ENCODE measurements at places on chromosomes 1 and 21.

DNA sequence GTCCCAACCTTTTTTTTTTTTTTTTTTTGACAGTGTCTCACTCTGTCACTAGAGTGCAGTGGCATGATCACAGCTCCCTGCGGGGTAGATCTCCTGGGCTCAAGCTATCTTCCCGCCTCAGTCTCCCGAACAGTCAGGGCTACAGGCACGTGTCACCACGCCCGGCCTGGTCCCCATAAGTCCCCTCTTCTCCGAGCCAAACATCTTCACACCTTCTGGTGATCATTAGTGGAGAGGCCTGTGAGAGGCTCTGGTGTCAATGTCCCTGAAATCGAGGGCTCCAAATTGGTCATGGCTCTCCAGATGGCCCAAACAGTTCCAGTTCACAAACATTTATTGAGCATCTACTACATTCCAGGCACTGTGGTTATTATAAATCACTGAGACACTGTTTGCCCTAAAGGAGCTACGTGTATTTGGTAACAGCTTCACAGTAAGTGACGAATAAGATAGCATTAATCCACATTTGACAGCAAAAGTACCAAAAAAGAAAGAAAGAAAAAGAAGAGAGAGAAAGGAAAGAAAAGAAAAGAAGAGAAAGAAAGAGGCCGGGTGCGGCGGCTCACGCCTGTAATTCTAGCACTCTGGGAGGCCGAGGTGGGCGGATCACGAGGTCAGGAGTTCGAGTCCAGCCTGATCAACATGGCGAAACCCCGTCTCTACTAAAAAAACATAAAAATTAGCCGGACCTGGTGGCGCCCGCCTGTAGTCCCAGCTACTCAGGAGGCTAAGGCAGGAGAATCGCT is 867 bp upstream of the TIMM17A start:
- no peak for DNase-seq

- no peak for DNase-seq
These were observed 328.2 kb downstream of the KCTD3 start for GRCh38 chr1:215895276-215895675.

DNA sequence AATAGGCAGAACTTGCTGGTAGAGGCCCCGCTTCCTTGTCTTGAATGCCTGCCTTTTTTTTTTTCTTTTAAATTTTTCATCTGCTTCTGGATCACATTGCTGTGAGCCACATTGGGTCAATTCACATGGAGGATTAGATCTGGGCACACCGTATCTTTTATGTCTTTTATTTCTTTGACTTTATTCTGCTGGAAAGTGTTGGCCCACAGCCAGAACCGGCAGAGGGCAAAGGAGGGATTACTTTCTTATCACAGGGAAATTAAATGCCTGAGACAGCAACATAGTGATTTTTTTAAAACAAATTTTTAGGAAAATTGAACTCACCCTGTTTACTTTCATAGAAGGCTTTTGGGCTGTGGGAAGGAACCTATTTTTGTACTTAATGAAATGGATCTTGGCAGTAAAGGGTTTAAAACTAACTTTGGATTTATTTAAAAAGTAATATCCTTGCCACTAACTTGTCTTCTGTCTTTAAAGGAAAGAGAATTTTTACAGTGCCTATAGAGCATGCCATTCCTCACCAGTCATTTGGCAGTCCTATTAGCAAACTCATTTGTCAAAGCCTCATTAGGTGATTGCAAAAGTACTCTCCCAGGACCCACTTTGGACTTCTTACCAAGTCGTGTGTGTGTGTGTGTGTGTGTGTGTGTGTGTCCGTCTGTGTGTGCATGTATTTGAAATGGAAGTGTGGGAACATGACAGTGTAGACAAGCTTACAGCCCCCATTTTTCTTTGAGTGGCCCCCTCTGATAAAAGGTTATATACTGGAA is 68.4 kb downstream of the ST6GALNAC3 start:
- DNase-seq, result no peak

DNA sequence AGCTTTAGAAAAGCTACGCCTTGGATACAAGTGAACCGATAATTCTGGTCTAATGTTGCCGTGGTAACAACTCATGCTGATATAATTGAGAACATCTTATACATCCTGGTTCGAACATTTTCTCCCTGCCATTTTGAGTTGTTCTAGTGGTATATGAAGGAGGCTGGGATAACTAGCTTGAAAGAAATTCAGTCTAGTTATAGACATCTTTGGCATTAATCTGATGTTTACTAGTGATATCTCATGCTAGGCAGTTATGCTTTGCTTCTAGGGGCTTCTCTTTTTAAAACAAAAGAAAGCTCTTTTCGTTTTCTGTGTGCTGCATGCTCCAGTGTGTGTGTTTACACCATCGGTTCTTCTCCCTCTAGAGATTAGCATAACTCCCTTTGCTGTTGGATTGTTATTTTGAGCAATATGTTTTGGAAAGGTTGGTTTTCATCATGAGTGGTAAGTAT is 20.5 kb downstream of the PRKACB start:
- DNase-seq, result no peak

Data from activated gamma-delta T cell treated with anti-CD3 and anti-CD28 coated beads, Interleukin-2, amount 50 U/mL, for 16 hours (primary cell).